ENCODE measurements at places on chromosomes 3 and 15. TPM values are rescaled to one million over a fixed set of nuclear protein-coding genes. Genes with fewer than 3 reads are reported as not detected.

Gene PIERCE2
- 0.48 TPM for polyA plus RNA-seq

Gene TM6SF1
- 1.3 TPM for polyA plus RNA-seq

Gene CHCHD4
- 7.4 TPM for polyA plus RNA-seq

Gene RPL39L
- polyA plus RNA-seq, result 18.1 TPM

GRCh38 chr3:87203809-87204208, 23.3 kb upstream of the CHMP2B start:
- DNase-seq, result no peak

DNA sequence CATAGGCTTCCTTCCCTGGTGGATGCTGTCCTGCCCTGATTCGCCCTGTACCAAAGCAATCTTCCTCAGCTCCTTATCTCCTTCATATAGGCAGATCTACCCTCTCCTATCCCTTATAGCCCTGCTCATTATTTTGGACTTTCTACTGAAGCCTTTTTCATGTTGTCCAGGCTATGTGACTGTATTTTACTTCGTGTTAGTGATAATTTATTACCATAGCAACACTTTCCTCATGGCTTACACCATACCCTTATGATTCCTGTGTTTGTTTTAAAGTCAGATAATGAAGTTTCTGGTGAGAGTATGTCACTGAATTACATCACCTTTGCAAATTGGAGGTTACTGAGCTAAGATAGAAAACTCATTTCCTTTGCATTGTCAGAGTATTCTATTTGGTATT, 352.6 kb downstream of the NLGN1 start:
- DNase-seq, result peak; percentile 54

DNA sequence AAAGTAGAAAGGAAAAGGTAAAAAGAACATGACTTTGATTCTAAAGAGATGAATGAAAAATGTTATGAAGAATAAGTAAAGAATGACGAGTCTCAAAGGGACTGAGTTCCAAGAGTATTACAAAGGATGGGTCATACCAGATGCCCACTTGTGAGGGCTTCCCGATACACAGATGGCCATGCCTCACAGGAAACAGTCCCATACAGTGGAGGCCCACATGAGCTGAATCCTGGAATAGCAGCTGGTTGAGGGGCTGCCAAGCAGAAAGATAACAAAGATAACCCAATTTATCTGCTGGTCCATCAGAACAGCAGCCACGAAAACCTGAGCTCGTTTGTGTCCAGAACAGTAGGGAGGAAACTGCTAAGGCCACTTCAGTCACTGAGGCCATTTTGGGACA, 3.7 kb downstream of the SSR3 start:
- peak; percentile 69 for DNase-seq

DNA sequence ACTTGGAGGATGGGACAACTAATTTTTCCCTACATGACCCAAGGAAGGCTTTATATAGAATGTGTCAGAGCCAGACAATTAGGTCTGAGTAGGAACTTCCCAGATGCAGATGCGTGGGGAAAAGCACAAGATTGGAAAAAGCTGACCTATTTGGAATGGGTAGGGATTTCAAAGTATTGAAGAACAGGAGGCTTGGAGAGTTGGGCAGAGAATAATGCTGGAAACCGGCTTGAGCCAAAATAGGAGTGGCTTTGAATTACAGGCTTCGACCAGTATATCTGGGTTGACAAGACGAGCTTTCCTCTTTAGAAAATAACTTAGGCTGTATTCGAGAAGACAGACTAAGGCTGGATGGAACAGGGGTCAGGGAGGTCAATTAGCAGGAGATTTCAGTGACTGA, 181.1 kb downstream of the GBE1 start:
- no peak for DNase-seq

- DNase-seq, result no peak
Observed at GRCh38 chr3:72231439-72232196, 446.7 kb upstream of the PROK2 start.

- peak; percentile 92 for DNase-seq
Observed at GRCh38 chr3:13579063-13579462, 30.1 kb downstream of the FBLN2 start.

DNA sequence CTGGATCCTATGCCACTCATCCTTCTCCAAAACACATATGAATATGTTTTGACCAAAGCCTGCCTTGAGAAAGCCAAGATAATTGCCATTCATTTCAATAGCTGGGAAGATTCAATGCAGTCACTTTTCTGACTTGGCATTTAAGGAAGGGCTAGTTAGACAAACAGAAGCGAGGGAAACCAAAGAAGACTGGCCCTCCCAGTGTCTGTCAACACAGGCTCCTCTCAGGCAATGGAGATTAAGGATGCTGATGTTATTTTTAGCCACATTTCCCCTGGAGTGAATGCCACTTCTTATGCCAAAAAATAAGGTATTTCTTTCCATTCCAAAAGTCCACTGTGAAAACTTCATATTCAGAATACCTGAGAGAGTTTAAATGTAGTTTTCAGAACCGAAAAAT, 101.7 kb downstream of the P3H2 start:
- DNase-seq, result no peak

GRCh38 chr3:143506190-143506589, 342.1 kb downstream of the SLC9A9 start:
- DNase-seq, result no peak

- no peak for DNase-seq
Observed at GRCh38 chr3:88988906-88989305, 118.5 kb upstream of the EPHA3 start.

DNA sequence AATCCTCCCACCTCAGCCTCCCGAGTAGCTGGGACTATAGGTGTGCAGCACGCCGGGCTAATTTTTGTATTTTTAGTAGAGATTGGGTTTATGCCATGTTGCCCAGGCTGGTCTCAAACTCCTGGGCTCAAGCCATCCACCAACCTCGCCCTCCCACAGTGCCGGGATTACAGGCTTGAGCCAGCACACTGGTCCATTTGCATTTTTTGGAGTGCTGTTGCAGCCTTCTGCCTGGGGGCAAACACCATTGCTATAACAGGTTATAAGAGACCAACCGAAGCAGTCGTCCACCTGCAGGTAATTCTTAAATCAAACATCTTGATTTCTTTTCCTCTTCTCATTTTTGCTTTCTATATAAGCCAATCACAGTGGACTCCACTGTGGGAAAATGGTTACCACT, 27.7 kb downstream of the ACKR4 start:
- no peak for DNase-seq

DNA sequence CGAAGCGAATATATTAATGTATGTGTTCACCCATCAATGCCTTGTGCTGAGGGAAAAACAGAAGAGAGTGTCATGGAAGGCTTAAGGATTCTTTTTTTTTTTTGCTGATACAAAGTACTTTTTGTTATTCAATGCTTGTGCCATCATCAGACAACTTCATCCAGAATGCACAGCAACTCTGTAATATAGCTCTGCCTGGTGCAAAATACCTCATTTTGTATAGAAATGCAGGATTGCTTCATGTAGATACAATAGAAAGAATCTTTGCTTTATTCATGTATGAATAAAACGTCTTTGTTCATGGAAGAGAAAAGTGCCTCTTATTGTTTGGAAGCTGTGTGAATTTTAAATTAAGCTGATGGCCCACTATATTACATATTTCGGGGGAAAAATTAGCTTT, 62.9 kb downstream of the SH3GL3 start:
- DNase-seq, result no peak

GRCh38 chr3:191051037-191051436, 148.0 kb upstream of the OSTN start:
- peak; percentile 47 for DNase-seq

- DNase-seq, result no peak
Observed at GRCh38 chr3:163364717-163365116, 1713.6 kb downstream of the SI start.

GRCh38 chr15:71093054-71094024, 21.9 kb upstream of the THSD4 start:
- peak; percentile 82 for DNase-seq

DNA sequence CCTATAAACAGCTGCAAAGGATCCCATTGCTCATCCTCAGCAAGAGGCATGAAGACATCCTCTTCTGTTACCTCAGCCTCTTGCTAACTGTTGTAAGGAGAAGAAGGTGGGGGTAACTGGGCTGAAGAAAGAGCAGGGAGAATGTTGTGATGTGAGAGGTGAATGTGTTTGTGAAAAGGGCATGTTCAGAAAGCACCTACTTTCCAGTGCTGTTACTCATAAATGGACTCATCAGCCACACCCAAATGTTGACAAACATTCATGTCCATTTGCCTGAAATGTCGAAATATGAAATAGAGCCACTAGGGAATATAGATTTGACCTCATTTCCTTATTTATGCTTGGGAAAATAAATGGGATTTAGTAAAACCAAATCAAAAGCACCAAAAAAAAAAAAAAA, 12.6 kb downstream of the SLC24A1 start:
- no peak for DNase-seq

DNA sequence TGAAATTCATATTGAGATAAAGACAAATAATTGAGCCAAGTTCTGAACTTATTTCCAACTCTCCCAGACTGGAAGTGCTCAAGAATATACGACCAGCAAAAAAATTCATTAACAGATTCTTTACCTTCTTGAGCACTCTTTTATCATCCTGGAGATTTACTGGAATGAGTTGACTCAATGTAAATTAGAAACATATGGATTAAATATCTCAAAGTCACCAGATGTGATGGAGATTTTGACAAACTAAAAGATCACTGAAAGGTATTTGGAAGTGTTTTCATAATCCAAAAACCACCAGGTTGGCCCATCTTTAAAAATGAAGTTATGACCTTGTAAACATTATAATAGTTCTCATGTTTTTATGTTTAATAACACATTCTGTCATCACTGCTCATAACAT, 433.2 kb upstream of the RASGRP1 start:
- DNase-seq, result no peak

Measured in IMR-90 (cell line).